ENCODE measurements at places on chromosomes 5 and 9. TPM values are rescaled to one million over a fixed set of nuclear protein-coding genes. Genes with fewer than 3 reads are reported as not detected.

Gene FAM151B
- total RNA-seq = not detected

Gene SHISAL2B
- not detected for total RNA-seq

DNA sequence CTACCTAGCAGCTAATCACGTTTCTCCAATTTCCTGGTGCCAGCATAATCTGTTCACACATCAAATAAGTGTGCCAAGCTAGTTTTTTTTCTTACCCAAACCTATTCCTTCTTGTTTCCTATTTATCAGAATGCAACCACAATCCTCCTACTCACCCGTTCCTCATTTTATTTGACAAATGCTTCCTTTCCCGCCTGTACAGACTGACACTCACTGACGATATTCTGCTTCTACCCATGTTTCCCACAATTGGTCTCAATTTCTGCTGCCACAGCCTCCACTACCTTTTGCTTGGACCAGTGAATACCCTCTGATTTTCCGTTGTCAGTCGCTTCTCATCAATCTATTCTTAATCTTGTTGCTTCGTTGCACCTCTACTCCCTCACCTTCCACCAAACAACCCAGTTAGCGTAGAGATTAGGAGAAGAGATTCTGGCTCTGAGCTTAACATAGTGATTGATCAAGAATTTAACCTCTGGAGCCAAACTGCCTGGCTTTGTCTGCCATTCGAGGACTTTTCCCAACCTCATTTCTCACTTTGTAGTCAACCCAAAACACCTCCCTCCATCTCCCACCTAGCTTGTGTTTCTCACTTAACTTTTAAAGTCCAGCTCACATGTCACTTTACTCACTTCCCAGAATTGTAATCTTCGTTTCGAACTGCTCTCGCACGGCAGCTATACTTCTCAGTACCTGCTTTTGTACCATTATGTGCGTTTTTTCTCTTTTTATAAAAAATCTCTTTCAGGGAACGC lies 729 bp upstream of the TMEM38B start:
- peak; percentile 27 for DNase-seq

GRCh38 chr9:129816501-129817435 lies 7.2 kb downstream of the TOR1A start:
- no peak for DNase-seq

GRCh38 chr9:88076286-88077070 lies 61.8 kb downstream of the SPATA31C2 start:
- DNase-seq = no peak

- DNase-seq = no peak
Measured at GRCh38 chr9:126618190-126618584, 4.5 kb downstream of the LMX1B start.
